ENCODE measurements at places on chromosomes 3 and 15.

DNA sequence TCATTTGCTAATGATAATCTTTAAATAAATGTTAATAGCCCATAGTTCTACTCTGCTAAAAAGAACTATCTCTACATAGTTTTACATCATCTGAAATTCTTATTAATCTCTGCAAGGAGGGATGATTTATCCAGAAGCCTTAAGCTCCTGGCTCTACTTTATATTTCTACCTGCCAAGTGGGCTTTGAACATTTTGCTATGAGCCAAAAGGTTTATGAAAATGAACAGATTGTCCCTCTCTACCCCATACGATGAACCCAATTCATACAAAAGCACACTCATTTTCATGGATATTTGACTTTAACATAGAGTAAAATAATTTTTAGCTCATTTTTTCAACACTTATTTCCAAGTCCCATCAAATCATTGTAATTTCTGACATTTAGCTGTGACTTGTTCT lies 611.0 kb downstream of the NSUN3 start:
- no peak for DNase-seq

DNA sequence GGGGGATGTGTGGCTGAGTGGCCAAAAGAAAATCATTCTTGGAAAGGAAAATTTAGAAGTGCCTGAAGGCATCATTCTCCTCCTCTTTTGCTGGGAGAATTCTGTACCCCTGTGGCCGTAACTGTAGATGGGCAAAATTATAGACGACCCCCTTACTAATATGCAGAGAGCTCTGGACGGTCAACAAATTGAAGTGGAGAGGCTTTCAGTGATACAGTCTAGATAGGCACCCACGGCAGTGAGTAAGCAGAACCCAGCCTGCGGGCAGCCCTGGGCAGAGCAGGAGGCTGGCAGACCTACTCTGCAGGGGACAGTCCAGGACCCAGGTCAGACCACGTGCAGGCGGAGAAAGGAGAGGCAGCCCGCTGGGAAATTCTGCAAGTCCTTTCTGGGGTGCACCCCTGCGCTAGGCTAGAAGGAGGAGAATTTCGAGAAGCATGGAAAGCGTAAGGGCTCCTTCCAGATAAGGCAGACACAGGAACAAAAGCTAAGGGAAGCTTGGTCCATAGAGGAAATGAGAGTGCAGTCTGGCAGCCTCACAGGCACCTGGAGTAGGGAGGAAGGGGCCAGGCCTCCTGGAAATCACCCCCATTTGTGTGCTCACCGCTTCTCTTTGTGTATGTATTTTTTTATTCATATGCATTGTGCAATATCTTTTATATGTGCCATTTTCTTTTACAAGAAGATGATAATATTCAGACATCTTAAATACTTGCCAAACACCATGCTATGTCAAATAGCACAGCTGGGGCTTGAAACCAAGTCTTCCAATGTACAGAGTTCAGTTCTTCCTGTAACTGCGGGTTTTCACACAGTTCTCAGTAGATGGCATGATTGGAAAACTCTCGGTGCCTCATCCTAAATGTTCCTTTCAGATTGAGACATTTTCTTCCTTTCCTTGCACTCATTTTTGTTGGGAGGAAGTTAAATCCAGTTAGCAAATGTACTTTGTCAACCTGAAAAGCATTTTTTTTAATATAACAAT lies 40.2 kb downstream of the LRRK1 start:
- DNase-seq, result no peak

DNA sequence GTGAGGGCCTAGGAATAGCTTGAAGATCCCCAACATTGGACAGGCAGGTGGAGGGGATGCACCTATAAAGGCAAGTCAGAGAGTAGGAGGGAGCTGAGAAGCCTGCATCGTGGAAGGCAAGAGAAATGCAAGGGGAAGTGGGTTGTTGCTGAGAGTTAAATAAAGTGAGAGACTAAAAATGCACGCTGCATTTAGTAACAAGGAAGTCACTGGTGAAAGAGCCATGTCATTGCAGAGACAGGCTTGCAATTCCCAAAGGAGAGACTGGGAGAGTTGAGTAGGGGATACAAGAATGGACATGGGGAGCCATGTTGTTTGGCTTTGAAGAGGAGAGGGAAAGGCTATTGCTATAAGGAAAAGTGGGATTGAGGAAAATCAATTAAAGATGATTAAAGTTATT lies 77.0 kb upstream of the HEG1 start:
- no peak for DNase-seq

DNA sequence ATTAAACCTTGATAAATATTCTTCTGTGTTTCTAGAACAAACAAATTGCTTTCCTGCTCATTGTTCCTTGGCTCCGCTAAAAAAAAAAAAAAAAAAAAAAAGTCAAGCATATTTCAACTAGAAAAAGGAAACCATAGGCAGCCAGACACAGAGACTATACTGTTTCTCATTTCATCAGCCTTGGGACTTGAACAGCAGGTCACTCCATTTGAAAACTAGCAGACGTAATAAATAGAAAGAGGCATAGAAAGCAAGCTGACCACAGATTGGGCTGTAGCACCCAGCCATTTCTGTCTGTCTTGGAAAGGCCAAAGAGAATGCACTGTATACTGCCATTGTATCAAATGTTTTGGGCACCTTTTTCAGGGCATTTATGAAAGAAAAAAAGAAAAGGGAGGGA lies 697.1 kb downstream of the NLGN1 start:
- DNase-seq, result no peak

DNA sequence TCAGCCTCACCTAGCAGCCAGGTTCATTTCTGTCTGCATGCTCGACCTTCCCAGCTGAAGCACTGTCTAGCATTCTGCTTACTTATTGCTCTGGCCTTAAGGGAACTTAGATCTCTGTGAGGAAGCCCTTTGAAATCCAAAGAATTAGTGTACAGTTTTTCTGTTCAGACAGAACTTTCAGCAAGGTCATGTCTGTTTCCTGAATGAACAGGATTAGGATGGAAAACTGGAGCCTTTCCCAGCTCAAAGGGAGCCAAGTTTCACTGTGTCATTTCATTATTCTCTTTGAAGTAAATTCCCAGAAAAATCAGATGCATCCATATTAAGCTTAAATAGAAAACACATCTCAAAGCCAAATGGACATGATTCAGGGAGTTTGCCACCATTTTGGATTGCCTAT lies 457.3 kb upstream of the KCNMB2 start:
- no peak for DNase-seq

DNA sequence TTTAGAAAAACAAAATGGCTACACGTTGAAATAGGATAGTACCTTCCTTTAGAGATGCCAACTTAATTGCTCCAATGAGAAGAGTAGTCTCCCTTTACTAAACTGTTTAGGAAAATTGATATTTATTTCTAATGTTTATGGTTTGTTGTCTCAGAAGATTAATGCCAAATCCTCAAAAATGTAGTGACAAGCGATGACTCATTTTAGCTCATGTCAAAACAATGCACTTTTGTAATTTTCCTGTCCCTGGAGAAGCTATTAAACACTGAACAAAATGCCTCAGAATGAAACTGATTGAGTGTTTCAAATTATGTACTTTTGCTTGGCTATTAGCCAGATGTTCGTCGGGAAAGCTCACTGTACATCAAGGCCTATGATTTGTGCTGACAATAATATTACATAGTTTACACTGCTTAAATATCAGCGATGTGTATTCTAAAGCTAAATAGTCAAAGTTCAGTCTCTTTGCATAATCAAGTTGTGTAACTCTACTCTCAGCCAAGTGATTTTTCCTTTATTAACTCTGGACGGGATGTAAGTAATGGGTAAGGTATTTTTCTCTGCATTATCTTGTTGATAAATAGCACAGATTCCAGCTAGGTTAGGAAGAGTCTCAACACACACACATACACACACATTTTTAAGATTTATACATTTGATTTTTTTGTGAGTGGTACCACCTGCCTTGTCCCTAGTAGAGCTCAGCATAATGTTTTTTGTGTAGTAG lies 83.7 kb downstream of the CMSS1 start:
- no peak for DNase-seq
